ENCODE measurements at places on chromosomes 6 and 20. TPM values are rescaled to one million over a fixed set of nuclear protein-coding genes. Genes with fewer than 3 reads are reported as not detected.

GRCh38 chr20:31824554-31825313 lies 5.6 kb downstream of the MYLK2 start:
- no peak for DNase-seq

Gene ANKRD60
- total RNA-seq, result not detected

DNA sequence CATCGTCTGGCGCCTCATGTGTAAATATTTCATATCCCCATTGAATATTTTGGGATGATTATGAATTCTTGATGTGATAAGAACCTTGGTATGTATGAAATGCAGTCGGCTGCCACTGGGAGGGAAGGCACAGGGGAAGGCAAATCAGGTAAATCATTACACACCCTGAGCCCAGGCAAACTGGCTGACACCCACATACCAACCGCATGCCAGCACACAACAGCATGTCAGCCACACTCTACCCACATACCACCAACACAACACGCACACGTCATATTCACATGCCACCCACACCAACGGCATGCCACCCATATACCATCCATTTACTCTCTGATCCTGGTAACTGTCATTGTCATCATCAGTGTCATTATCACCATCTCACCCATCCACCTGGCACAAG lies 28.3 kb upstream of the MDGA1 start:
- DNase-seq, result peak; percentile 6

DNA sequence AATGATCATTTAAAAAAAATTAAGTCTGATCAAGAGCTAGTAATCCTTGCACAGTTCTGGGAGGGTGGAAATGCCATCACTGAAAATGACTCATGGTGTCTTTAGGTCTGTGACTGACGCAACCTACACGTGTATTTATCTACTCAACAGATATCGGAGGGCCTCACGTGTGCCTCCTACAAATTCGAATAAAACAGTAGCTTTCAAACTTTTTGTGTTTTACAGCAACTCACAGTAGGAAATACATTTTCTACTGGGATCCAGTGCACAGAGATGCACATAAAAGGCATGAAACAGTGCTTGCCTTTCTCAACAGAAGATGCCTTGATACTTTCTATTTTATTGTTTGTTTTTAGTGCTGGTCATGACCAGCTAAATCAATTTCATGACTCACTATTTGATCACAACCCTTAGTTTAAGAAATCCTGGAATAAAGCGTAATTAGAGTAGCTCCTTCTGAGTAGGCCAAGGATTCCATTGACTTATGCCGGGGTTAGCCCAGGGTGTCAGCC lies 210.0 kb upstream of the SNX9 start:
- no peak for DNase-seq

DNA sequence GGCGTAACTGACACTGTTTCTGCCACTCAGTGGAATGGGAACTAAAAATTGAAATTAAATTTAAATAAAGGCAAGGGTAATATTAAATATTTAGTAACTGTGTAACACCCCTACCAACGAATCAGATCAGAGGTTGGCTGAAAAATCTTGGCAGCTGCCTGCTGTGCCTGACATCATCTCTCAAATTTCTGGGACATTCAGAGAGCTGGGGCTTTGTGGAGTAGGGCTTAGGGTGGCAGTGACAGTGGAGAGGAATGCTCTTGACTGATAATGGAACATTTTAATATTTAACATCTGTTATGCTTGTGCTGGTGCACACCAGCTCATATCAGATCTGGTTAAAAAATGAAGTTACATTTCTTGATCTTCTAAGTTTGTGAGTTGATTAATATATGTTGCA lies 62.2 kb downstream of the RFPL4B start:
- no peak for DNase-seq

Measured in occipital lobe (tissue), 3 donors.